Activated T-cell treated with anti-CD3 and anti-CD28 coated beads, Interleukin-2, amount 50 U/mL, for 4 hours (primary cell): ENCODE measurements at places on chromosomes 6 and 20.

GRCh38 chr6:44052419-44053023 lies 74.7 kb downstream of the MRPL14 start:
- no peak for DNase-seq

GRCh38 chr6:170180671-170181337 lies 110.1 kb downstream of the DLL1 start:
- DNase-seq: no peak

GRCh38 chr6:52233975-52234823 lies 10.1 kb downstream of the IL17F start:
- DNase-seq: no peak

DNA sequence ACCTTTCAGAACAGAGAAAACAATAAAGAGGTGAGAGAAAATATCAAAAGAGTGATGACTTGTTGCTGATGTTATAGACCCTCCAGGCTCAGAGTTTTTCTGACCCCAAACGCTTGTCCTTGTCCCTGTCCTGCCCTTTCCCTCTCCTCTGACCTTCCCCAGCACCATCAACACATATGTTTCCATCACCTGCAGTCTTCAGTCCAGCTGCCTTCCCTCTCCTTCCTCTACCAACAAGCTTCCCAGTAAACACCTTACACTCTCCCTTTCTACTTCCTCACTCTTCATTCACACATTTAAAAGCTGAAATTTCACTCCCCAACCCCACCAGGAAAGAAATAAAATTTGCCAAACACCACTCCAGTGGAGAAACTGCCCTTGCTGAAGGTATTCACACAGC lies 25.4 kb upstream of the AFDN start:
- DNase-seq: no peak

GRCh38 chr6:7975764-7976146 lies 65.2 kb upstream of the TXNDC5 start:
- DNase-seq: no peak

- no peak for DNase-seq
Measured at GRCh38 chr6:33595001-33595846, 15.1 kb upstream of the BAK1 start.

- no peak for DNase-seq
Measured at GRCh38 chr6:34285448-34286164, 36.8 kb upstream of the SMIM29 start.

- DNase-seq: no peak
Measured at GRCh38 chr20:6122873-6123648, at the start of gene FERMT1. Gene FERMT1, minus strand, starts transcription at chr20:6123030. Its CDS starts 3,476 bp downstream, at chr20:6119554.

- no peak for DNase-seq
Measured at GRCh38 chr6:142307963-142308748, 6.3 kb downstream of the ADGRG6 start.

- no peak for DNase-seq
Measured at GRCh38 chr6:44267252-44267651, 1.9 kb upstream of the NFKBIE start.

GRCh38 chr6:24768361-24768760 lies 6.4 kb upstream of the GMNN start:
- DNase-seq: no peak

GRCh38 chr6:39934131-39934757 lies at the start of gene MOCS1:
Gene MOCS1, minus strand, starts transcription at chr6:39934462. Its CDS starts 45 bp downstream, at chr6:39934417.
- peak; percentile 23 for DNase-seq

DNA sequence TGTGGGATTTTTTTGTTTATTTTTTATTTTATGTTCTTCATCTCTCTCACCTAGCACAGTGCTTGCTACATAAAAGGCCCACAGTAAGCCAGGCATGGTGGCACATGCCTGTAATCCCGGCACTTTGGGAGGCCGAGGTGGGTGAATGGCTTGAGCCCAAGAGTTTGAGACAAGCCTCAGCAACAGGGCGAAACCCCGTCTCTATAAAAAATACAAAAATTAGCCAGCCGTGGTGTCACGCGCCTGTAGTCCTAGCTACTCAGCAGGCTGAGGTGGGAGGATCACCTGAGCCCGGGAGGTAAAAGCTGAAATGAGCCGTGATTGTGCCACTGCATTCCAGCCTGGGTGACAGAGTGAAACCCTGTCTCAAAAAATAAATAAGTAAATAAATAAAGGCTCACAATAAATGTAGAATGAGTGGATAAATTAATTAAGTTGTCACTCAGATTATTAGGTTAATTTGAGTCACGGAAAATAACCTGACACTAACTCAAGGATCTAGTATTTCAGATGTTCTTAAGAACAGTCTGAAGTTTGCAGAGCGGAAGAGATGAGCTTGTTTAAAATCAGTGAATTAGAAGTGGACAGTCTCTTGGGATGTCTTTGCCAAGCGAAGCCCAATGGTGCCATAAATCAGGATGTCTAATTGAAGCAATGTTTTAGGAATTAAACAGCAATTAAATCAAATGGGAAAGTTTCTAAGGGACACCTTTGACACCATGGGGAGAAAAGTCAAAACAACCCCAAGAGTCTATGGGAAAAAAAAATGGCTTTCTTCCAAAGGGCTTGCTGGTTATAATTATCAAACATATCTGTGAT lies 214.4 kb downstream of the ZNF217 start:
- DNase-seq: no peak

- peak; percentile 26 for DNase-seq
Measured at GRCh38 chr6:33840048-33840926, 36.5 kb upstream of the MLN start.

GRCh38 chr6:167691533-167692312 lies 135.0 kb upstream of the AFDN start:
- DNase-seq: no peak

DNA sequence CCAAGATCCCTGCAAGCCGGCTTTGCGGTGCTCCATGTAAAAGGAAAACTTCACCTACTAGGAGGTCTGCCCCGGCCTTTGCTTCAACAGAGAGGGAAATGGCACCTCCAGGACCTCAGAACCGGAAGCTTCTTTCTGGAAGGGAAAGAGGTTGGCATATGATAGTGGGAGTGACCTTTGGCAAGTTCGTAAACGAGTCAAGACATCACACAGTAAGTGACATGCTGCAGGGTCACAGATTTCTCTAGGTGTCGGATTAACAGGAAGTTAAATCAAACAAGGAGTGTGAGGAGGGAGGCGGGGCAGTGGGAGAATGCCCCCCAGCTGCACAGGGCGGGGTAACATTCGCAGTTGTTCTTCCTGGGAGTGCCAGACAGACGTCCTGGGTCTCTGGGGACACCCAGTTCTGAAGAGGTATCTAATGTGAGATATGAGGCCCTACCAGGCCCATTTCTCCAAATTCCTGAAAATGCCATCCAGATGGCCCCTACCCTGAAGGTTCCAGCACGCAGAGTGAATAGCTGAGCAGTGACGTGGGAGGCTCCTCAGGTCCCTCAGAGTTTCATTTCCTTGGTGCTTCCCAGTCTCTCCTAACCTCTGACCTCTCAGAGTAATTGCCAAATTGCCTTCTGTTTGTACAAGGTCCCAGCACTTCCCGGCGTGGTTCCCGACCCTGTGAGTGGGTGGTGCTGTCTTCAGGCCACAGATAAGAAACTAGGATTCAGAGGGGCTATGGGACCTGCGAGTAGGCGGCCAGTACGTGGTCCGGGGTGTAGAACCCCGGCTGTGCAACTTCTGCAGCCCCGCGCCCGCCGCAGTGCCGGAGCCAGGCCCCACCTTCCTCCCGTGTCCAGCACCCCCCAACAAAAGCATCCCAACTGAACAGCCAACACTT lies 1.9 kb downstream of the RRBP1 start:
- no peak for DNase-seq

DNA sequence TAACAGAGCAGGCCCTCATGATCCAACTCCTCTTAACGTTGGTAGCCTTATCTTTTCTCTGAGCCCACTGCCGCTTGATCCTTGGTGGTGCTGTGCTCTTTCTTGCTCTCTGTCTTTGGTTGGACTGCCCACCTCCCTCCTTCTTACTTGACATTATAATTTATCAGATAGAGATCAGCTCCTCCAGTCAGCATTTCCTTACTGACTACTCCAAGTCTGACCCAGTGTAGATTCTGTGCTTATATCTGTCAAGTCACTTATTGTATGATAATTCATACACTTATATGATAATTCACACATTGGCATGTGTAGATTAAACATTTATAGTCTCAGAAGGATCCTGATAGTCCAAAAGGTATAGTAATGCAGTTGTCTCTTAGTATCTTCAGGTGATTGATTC lies 18.1 kb downstream of the PTPRA start:
- DNase-seq: no peak

GRCh38 chr6:12009876-12010634 lies 2.1 kb upstream of the HIVEP1 start:
- DNase-seq: no peak

- DNase-seq: no peak
Measured at GRCh38 chr6:158539413-158539812, 20.5 kb upstream of the TMEM181 start.

GRCh38 chr6:125367036-125367782 lies 65.4 kb upstream of the HDDC2 start:
- no peak for DNase-seq

DNA sequence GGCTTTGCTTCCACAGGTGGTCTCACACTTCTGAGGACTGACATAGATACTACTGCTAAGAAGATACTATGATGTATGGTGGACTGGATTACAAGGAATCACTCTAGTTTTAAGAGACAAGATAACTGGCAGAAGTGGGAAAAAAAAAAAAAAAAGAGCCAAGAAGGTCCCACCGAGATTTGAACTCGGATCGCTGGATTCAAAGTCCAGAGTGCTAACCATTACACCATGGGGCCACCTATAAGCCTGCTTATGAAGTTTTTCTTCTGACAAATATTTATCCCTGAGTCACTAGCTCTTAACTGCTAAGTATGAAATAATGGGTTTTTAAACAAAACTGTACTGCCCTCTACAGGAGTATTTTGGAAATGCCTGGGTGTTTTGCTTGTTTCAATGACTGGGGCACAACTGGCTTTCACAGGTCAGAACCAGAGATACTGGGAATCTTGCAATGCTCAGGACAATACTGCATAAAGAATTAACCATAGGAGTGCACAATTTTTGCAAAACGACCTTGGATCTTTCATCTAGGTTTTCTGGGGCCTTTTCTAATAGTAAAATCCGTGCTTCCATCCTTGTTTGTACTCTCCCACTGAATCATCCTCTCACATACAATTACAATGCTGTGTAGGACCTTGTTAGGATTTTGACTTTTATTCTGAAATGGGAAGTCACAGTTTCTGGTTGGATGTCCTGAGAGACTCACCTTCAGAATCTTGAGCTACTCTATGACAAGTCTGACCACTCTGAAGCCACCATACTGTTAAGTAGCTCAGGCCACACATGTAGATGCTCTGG lies 116.3 kb downstream of the OR2B2 start:
- DNase-seq: no peak
